ENCODE measurements at places on chromosomes 7 and 10.

DNA sequence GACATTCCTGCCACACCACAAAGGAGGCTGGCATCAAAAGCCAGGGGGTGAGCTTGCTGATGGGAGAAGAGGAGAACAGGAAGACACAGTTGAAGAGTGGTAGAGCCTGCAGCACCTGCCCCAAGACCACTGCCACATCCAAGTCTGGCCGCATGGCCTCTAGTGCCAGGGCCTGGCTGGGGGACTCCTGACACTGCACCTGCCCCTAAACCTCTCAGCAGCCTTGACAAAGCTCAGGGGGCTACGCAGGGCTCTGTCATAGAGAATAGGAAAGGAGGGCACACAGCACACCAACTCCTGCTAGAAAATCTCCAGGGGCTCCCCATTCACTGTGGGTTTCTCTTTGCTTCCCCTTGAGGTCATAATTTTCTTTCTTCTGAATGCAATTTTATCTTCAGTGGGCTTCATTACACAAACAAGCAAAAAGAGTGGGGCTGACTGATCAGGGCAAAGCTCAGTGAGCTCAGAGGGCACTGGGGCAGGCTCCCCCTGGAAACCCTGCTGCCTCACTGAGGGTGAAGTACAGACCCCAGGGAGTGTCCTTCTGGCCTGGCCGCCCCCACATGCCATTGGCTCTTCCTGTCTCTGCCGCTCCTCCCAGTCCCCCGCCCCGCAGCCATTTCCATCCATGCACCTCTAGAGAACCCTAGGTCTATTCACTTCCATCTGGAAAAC is 37.2 kb downstream of the VOPP1 start:
- DNase-seq = no peak

DNA sequence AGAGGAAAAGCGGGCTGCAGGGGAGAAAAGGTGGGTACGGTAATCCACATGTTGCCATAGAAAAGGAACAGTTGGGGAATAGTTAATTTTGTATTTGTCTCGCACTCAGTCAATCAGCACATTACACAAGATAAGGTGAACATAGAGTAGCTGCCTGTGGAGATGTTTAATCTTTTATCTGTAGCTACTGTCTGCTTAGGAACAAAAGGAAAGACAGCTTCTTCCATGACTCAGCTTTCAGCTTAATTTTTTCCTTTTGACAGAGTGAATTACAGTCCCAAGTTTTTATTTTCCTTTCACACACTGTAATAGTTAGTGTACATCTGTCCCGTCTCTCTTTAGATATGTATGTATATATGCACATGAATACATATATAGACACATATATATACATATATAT is 39.3 kb upstream of the PODXL start:
- DNase-seq = no peak

- DNase-seq = peak; percentile 95
Observed at GRCh38 chr7:105830405-105831301, 45.7 kb downstream of the ATXN7L1 start.

- no peak for DNase-seq
Observed at GRCh38 chr7:122682815-122683550, 15.9 kb downstream of the RNF133 start.

DNA sequence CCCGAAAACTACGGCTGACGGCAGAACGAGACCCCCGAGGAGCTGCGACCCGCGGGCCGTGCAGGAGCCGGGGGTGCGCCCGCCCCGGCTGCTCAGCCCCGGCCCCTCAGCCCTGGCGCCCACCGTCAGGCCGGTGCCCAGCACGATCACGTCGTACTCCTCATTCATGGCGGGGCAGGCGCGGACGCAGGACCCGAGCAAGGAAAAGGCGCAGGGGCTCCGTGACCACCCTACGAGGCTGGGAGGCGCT is 218 bp downstream of the GDI2 start:
- DNase-seq = no peak

DNA sequence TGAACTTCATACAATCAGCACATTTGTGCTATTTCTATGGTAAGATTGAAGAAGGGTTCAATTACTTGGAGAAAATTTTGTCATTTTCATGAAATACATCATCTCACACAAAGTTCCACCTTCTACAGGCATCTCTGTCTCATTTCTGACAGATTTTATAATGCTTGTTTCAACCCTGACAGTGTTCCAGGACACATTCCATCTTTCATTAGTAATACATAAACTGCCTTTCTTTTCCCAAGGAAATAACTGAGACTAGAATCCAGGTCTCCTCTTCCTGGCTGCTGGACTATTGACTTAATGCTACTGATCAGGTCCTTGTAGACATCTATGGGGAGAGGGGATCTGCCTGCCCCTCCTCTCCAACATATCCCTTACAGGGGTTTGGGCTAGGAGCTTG is 70.1 kb upstream of the PLPP4 start:
- DNase-seq = no peak

DNA sequence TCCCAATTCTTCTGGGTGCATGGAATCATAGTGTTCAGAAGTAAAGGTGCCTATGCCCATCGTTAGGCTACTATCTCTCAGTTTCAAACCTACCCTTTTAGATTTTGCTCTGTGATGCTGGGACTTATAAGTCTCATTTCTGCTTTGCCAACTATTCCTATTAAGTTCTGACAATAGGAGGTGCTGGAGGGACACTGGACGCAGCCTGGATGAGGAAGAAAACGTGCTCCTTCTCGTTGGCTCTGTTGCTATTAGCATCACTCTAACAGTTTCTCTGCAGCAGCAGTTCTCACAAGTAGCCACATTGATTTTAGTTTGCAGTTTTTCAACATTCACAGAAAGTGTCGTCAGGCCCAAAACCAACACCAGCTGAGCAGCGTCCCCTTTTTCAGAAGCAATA is 72.4 kb downstream of the ABCC2 start:
- DNase-seq = peak; percentile 23

- peak; percentile 49 for DNase-seq
Observed at GRCh38 chr10:108204528-108205305, 1040.2 kb upstream of the SORCS1 start.

GRCh38 chr7:108347616-108348015 is 108.6 kb downstream of the NRCAM start:
- peak; percentile 71 for DNase-seq

- no peak for DNase-seq
Observed at GRCh38 chr7:50652400-50653125, 87.4 kb upstream of the DDC start.

GRCh38 chr7:117217106-117218035 is 105.5 kb downstream of the WNT2 start:
- no peak for DNase-seq

DNA sequence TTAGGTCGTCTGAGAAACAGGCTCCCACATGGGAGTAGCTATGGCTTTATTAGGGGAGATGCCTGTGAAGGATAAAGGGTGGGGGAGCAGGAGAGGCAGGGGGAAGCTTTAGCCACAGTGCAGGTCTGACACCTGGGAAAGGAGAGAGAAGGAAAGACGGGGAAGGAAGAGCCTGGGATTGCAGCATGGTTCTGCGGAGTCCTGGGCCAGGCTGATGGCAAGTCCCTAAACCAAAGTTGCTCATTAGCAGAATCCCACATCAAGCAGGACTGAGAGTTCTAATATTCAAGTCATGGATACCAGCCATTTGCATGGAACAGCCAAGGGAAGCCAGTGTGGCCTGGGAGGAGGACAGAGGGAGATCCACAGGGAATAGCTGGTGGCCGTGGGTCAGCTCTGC is 414.8 kb downstream of the RPS24 start:
- no peak for DNase-seq
